ENCODE measurements at places on chromosomes 1 and 21. TPM values are rescaled to one million over a fixed set of nuclear protein-coding genes. Genes with fewer than 3 reads are reported as not detected.

The EPHB2 gene
- 32.5 TPM for total RNA-seq

The INSRR gene
- total RNA-seq, result not detected

The PPM1J gene
- total RNA-seq, result 0.75 TPM

The PRKAA2 gene
- total RNA-seq, result 1.9 TPM

The RNU1-3 gene
- total RNA-seq, result not detected

Measured in A549 treated with Mapracorat at 1 μM for 4 hours (cell line).